ENCODE measurements at places on chromosomes 13 and 19.

DNA sequence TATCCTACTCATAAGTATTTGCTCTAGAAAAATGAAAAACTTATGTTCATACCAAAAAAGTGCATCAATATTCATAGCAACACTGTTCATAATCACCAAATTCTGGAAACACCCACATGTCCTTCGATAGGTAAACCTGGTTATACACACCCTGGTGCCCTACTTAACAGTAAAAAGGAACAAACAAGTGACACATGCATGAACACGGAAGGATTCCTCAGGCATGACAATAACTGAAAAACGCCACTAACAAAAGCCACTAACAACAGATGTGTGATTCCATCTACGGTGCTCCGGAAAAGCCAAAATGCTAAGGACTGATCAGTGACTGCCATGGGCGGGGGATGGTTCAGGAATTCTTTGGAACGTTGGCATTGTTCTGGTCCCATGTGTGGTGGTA is 65.5 kb downstream of the STK24 start:
- DNase-seq, result no peak

- no peak for DNase-seq
These were observed 9.7 kb downstream of the EFNA2 start for GRCh38 chr19:1295169-1296012.

DNA sequence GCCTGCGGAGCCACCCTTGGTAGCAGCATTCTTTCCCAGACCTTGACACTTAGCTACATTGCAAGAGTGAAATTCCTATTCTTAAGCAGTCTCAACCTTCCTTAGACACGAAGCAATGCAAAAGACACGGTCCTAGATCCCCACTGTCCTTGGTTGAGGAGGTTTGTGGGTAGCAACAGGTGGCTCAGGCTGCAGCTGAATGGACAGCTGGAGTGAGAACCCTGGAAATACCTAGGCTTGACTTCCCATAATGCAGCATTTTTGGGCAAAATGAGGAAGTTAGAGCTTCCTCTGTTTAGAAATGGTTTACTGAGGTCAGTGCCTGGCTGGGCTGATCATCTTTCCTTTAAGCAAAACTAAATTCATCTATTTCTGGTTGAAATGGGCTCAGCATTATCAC is 296.6 kb downstream of the RFC3 start:
- no peak for DNase-seq

- DNase-seq, result no peak
These were observed 512.1 kb downstream of the IRS2 start for GRCh38 chr13:109274188-109274821.

- no peak for DNase-seq
These were observed 38.4 kb downstream of the ACTN4 start for GRCh38 chr19:38685666-38686529.

DNA sequence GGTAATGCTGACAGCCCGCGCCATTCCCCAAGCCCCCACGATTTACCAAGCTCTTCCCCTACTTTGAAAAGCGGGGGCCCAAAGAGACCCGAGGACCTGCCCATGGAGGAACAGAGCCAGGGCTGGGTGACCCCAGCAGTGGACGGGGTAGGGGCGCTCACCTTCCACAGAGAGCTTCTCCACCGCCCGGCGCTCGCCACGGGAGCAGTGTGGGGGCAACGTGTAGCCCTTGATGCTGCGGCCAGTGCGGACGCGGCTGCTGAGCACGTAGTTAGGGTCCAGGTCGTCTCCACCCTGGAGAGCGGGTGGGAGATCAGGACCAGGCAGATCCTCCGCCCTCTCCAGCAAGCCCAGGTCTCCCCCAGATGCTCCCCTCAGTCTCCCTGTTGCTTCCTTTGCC is 7.4 kb downstream of the CKM start:
- no peak for DNase-seq

- DNase-seq, result no peak
These were observed 1533.0 kb downstream of the UQCRFS1 start for GRCh38 chr19:27679905-27680304.

DNA sequence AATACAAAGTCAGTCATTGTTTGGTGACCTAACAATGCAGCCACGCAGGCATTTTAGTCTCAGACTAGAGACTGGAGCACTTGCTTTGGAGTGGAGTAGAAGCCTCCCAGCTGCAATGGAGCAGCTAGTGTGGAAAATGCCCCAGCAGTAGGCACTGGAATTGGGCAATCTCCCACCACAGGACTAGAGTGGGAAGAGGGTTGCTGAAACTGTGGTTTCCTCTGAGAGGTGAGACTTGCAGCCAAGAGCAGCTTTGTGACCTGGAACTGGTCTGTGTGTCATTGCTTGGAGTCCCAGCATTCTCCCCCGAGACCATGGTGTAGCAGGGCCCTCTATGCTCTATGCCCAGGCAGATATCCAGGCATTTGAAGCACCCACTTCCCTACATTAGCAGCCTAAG is 556.3 kb downstream of the UQCRFS1 start:
- DNase-seq, result no peak

GRCh38 chr19:15129856-15130585 is 22.8 kb downstream of the SYDE1 start:
- DNase-seq, result peak; percentile 75

- no peak for DNase-seq
These were observed 69.8 kb upstream of the RGCC start for GRCh38 chr13:41387576-41387975.

- DNase-seq, result no peak
These were observed 416.4 kb downstream of the ITGBL1 start for GRCh38 chr13:101868585-101869469.

GRCh38 chr13:25181597-25181996 is 9.5 kb upstream of the AMER2 start:
- no peak for DNase-seq

DNA sequence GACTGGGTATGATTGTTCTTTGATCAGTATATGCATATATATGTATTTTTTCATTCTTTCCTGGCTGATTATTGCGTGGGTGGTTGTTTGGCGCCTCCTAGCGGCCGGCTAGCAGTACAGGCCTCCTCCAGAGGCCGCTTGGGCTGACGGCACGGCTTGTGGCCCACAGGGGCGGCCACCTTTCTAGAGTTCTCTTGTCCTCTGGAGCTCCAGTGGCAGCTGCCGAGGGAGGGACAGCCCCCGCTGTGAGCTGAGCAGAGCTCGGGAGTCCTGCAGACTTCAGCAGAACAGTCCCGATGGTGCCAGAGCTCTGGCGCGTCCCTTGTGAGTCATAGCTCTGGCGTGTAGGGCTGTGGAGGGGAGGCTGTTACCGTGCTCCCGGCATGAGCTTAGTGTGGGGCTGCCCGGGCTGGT is 22.5 kb upstream of the ZNF429 start:
- DNase-seq, result peak; percentile 63

DNA sequence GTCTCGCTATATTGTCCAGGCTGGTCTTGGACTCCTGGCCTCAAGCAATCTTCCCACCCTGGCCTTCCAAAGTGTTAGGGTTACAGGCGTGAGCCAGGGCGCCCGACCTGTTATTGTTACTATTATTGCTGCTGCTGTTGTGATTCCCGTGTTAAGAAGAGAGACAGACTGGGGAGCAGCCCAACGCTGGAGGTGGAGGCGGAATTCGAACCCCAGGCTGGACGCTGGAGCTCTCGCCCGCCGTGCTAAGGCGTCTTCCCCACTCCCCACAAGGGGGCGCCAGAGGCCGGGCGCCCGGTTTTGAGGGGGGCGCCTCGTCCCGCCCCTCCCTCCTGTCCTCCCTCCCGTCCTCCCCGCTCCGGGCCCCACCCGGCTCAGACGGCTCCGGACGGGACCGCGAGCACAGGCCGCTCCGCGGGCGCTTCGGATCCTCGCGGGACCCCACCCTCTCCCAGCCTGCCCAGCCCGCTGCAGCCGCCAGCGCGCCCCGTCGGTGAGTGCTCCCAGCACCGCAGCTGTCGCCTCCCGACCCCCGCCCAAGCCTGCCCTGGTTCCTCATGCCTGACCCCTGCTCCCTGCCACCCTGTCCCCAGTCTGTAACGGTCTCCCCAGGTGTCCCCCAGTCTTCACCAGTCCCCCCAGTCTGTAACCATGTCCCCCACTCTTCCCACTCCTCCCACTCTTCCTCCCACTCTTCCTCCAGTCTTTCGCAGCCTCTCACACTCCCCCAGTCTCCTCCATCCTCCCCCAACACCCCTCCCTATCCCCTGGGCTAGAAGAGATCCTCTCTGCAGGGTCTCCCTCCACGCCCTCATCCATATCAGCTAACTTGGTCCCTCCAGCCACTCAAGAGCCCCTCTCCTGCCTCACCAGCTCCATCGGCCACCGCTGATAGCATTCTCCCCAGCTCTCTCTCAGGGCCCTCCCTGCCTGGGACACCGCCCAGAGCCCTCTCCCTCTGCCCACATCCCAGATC is at the start of gene EHD2:
TSS of gene EHD2 (plus strand) at position 377 of the 976 bp plus-strand sequence. CDS start 3,191 bp downstream, outside the sequence.
- DNase-seq, result peak; percentile 27

- DNase-seq, result no peak
These were observed 82.4 kb downstream of the PIBF1 start for GRCh38 chr13:72864142-72865011.

GRCh38 chr13:112908342-112908741 is 60.7 kb upstream of the MCF2L start:
- no peak for DNase-seq

DNA sequence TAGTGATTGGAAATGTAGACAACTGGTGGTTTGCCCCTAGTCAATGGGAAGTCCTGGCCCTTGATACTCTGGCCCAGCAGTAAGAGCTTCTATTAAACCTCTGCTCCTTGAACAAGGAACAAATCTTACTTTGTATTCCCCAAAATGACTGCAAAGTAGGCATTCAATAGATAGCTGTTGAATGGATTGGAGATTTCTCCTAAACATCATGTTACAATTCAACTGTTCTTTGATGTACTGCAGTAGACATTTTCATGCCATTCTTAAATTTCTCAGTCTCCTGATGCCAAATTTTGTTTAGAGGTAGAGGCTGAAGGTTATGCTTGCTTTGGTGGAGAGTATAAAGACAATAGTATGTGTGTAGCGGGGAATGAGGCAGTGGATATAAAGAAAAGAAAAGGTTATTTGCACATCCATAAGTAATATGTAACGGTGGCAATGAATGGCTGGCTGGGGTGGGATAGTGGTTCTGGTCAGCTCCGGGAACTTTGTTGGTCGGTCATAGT is 12.8 kb downstream of the MIR17HG start:
- no peak for DNase-seq

- no peak for DNase-seq
These were observed 1145.6 kb upstream of the MIR17HG start for GRCh38 chr13:90201676-90202460.

DNA sequence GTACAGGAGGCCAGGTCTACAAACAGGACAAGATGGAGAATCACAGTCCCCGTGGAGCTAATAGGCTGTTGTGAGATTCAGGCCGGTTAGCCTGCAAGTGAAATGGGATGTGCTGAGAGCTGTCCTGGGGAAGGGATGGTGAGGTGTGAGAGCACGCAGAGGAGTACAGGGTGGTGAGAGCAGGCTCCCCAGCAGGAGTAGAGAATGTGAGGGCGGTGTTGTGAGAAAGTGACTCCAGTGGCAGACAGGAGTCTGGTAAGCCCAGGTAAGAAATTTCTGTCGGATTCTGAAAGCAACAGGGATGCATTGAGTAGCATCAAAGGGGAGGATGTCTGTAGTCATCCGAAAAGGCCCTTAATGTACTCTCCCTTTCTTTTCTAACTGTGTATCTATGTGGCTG is 50.7 kb upstream of the GPR183 start:
- DNase-seq, result no peak

GRCh38 chr19:42529248-42529764 is 1.0 kb upstream of the CEACAM1 start:
- DNase-seq, result peak; percentile 62

DNA sequence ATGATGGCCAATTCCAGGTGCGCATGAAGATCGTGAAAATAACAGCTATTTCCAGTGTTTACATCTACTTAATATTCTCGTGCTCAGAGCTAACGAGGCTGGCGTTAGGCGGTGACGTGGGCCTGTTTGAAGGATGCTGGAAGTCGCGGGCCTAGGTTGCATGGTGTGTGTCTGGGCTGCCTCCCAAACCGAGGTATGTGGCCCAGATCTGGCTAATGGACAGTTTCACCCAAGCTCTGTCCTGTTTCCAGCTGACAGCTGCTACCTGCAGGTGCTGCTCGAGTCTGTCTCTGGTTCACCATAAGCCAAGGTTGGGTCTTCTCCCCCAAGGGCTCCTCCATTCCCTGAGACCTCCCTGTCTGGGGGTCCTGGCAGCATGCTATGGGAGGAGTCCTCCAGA is 40.5 kb upstream of the KCTD15 start:
- DNase-seq, result no peak

DNA sequence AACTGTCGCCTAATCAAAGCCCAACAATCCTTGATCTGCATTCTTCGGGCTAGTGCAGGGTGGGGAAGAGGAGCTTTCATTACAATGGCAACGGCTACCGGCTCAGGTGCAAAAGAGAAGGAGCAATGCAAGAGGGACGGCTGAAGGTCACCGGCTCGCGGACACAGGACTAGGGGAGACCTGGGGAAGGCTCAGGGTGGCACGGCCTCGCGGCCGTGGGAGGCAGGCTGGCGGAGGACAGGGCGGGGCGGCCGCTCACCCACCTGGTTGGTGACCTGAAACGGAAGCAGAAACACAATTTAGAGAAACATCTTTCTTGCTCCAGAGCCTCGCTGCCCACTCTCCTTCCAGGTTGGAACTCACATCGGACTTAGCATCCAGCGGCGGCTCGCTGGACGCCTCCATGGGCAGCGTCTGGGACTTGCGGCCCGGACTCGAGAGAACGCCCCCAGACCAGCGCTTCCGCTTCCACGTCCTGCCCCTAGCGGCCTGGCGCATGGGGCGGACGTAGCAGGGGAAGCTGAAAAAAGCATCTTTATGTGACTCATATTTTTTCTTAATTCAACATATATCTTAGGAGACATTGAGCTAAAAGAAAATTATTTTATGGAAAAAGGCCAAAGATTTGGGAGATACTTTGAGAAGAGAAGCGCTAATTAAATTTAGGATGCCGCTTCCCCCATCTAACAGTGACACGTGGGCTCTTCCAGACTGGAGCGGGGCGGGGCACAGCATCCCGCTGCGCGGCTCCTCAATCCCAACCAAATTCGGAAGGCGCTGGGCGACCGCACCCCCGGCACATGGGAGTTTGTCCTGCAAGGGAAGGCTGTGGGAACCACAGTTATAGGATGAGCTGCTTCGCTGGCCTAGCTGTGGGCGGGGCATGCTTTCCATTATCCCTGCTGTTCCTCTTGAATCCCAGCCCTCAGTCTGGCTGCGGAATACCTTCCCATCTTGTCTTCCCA is at the start of gene COMMD6:
TSS of gene COMMD6 (minus strand) at position 441 of the 965 bp plus-strand sequence. CDS start at position 405, 36 bp downstream.
- DNase-seq, result peak; percentile 63

GRCh38 chr13:21219036-21219381 is 42.6 kb downstream of the MRPL57 start:
- no peak for DNase-seq

Measured in stimulated activated CD4-positive, alpha-beta T cell treated with anti-CD3 and anti-CD28 coated beads, Interleukin-4, amount 100 ng/mL, for 4 hours (primary cell).